ENCODE measurements at places on chromosomes 4 and X. TPM values are rescaled to one million over a fixed set of nuclear protein-coding genes. Genes with fewer than 3 reads are reported as not detected.

DNA sequence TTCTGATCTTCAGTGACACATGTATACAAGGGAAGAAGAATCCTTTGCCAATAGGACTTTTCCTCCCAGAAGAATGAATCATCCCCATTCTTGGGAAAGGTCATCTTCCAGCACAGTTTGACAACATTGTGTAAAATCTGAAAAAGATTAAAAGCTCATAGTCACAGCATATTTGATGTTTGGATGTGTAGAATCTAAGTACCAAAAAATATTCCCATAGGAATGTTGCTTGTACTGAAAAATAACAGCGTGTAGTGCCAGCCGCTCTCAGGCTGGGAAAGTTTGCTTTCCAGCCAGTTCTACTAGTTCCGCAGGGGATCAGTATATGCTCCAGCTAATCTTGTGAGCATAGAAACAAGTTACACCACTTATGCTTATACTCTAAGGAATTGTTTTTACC is 74.7 kb upstream of the IL13RA1 start:
- no peak overlapping the region for H3K4me3 ChIP-seq
- no peaks in the 10 kb centered on the region for H3K4me1 ChIP-seq
- H3K27me3 ChIP-seq = no peaks in the 10 kb centered on the region
- no peak for DNase-seq
- no peak overlapping the region for H3K27ac ChIP-seq

- no peak overlapping the region for H3K4me3 ChIP-seq
- no peaks in the 10 kb centered on the region for H3K36me3 ChIP-seq
- no peaks in the 10 kb centered on the region for H3K4me1 ChIP-seq
- no peak for DNase-seq
- no peak overlapping the region for H3K27ac ChIP-seq
Measured at GRCh38 chrX:49257846-49258748, 6.4 kb downstream of the FOXP3 start.

- no peak for DNase-seq
- no peaks in the 10 kb centered on the region for H3K4me1 ChIP-seq
- H3K4me3 ChIP-seq = no peak overlapping the region
- no peaks in the 10 kb centered on the region for H3K36me3 ChIP-seq
- H3K27me3 ChIP-seq = no peaks in the 10 kb centered on the region
- no peak overlapping the region for H3K27ac ChIP-seq
Measured at GRCh38 chr4:99645638-99646037, 12.0 kb downstream of the C4orf54 start.

- H3K4me1 ChIP-seq = no peaks in the 10 kb centered on the region
- H3K27me3 ChIP-seq = no peaks in the 10 kb centered on the region
- DNase-seq = no peak
- no peaks in the 10 kb centered on the region for H3K36me3 ChIP-seq
Measured at GRCh38 chr4:189098932-189099696, 841.6 kb upstream of the FRG1 start.

Gene LDB2
- total RNA-seq = 139 TPM
